ENCODE measurements at places on chromosomes 4 and X.

DNA sequence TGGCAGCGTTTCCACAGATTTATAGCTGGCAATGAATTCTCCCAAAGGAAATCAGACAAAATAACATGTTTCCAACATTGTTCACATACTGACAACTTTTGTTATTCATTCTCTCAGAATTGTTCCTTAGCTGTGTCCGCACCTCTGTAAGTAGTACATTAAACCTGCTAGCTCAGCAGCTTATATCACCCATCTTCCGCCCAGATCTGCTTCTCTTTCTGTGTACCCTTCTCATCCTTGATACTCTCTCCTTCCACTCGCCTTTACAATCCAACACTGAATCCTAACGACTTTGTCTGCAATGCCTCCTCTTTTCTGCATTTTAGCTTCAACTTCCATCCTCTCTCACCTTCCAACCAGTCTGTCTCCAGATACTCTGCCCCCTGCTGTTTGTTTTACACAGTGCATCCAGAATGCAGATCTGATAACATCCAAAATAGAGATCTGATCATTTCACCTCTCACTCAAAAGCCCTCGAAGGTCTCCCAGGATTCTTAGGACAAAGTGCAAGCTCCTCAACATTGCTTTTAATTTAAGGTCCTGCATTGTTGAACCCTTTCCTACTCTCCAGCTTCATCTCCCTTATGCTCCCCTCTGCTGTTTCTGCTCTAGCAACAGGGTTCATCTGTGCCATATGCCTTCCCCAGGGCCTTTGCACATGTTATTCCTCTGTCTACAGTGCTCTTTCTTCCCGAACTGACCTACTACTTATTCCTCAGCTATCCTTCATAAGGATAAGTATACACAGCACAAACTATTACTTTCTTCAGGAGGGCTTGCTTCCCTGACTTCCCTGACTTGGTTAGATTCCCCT is 67.3 kb upstream of the VBP1 start:
- no peak for DNase-seq

- no peak for DNase-seq
Measured at GRCh38 chr4:78584863-78585547, 33.4 kb downstream of the ANXA3 start.

DNA sequence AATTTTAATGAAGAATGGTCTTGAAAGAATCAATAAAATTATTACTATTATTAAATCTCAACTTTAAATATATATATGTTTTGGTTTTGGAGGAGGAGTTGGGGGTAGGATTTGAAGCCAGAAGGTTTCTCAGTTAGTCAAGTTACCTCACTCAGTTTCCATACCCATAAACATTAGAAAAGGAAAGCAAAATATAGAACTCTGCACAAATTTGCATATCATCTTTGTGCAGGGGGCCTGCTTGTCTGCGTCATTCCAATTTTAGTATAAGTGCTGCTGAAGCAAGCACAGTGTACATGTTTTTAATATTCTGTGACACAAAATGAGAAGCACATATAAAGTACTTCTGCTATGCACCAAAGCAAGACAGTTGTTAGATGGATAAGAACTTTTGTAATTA is 47.5 kb upstream of the SCRG1 start:
- no peak for DNase-seq

DNA sequence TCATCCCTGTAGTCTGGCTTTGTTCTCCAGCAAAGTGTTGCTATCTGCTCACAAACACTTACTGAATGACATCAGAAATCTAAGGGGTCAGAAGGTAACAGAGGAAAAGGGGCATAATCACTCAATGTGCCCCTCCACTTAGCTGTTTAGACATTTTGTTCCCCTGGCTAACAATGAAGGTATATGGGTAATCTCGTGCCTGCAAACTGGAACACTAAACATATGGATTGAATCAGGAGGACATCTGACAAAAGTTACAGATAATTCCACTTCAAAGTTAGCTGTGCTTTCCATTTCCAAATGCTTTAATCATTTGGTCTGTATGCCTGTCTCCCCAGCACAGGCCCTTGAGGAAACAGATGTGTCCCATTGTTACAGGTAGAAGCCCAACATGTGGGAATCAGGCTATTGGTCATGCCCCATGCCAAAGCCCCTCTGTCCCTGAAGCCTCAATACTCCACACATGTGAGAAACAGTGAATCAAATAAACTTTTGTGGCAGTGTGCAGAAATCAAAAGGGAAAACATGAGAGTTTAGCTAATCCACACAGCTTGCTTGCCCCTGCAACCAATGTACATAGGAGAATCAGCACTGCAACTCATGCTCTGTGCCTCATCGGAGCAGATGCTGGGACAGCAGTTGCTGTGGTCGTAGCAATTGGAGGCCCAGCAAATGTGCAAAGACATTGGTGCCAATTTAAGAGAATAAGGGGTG is 111.7 kb downstream of the RNF150 start:
- no peak for DNase-seq

DNA sequence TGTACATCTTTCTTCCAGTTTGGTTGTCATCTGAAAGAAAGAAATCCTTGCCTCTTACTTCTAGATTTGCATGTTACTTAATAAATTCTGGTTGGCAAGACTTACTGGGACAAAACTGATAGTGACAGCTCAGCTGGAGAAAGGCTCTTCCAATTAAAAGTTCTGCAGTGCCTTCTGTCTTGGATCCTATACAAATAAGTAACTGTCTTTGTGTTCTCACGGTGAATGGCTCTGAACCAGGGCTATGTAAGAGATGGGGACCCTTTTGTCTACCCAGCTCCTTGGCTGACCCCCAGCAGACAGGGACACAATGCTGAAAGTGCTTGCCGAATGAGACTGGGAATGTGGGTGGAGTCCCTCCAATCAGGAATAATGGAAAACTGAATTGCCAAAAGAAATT is 89.5 kb downstream of the AASDH start:
- no peak for DNase-seq

DNA sequence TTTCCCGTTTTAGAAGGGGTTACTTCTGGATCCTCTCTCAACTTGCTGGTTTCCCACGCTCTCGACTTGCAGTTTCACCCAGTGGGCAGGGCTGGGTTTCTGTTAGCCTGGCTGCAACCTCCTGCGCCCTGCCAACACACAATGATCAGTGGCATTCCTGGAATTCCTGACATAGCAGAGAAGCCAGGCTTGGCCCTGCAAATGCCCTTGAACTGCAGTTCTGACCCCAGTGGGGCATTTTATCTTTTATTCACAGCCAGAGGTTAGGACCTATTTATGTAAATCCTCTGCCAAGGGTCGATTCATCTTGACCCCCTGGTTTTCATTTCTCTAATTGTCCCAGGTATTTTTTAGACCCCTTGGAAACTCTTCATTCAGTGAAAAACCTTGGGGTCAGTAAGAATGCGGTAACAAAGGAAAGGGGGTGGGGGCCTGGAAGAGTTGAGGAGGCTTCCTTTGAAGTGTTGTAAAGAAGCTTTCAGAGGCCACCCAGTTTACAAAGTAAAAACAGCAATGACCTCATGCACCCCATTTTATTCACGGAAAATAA is 217.6 kb downstream of the ZNF674 start:
- DNase-seq, result no peak

DNA sequence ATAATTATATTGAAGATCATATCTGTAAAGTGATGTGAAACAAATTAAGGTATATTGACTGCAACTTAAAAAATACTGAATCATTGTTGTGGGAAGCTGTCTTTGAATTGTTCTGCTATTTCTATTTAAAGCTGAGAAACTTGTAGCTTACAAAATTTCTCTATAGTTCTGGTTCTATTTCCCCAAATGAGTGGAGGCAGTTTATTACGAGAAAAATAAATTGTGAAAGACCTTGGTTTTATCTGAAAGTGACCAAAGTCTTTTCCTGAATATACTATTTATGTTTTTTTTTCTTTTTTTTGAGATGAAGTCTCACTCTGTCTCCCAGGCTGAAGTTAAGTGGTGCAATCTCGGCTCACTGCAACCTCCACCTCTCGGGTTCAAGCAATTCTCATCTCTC is 165.4 kb downstream of the SH3BGRL start:
- no peak for DNase-seq

GRCh38 chr4:137678796-137679195 is 146.5 kb upstream of the PCDH18 start:
- DNase-seq, result no peak

DNA sequence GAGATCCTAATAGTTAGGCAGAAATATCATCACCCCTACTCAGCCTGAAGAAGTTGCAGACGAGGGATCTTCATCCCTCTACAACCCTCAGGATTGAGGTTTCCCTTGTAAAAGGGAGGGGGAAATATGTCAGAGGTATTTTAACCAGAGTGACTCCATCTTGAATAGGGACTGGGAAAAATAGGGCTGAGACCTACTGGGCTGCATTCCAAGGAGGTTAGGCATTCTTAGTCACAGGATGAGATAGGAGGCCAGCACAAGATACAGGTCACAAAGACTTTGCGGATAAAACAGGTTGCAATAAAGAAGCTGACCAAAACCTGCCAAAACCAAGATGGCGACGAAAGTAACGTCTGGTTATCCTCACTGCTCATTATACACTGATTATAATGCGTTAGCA is 17.5 kb downstream of the IL13RA2 start:
- no peak for DNase-seq

- DNase-seq, result no peak
Measured at GRCh38 chrX:21645886-21646285, 12.2 kb downstream of the KLHL34 start.

DNA sequence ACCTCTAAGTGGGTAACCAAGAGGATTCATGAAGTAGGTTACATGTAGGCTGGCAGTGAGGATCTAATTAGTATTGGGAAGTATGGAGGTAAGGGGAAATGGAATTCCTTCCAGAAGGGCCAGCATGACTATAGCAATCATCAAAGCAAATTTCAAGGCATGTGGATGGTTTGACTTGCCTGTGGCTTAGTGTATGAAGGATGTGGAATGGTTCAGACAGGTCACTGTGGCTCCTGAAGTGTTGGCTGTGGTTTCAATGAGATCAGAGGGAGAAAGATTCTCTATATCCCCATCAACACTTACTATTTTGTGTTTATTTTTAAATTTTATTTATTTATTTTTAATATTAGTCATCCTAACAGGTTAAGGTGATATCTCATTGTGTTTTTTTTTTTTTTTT is 121.6 kb upstream of the TBC1D9 start:
- no peak for DNase-seq

DNA sequence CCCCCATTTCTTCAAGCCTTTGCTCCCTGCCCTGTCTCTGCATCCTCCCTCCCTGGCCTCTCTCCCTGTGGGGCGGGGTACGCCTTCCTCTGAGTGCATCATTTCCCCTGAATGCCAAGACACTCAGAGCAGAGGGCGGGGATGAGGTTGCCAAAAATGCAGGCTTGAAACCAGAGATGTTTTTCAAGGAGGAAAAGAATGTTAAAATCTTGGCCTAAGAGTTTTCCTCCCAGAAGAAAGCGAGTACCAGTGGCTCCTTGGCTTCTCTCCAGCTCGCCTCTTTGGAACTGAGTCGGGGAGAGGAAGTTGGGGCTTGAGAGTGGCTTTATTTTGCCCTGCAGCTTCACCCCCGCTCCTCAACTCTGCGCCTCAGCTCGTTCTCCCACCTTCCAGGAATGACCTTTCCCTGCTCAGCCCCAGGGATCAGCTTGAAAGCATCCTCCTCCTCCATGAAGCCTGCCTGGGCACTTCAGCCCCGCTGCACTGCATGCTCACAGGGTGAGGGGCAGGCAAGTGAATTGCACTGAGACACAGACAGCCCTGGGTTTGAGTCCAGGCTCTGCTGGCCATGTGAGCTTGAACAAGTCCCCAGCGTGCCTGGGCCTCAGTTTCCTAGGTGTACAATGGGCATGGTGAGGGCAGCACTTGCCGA is 57.5 kb upstream of the SORCS2 start:
- peak; percentile 22 for DNase-seq

DNA sequence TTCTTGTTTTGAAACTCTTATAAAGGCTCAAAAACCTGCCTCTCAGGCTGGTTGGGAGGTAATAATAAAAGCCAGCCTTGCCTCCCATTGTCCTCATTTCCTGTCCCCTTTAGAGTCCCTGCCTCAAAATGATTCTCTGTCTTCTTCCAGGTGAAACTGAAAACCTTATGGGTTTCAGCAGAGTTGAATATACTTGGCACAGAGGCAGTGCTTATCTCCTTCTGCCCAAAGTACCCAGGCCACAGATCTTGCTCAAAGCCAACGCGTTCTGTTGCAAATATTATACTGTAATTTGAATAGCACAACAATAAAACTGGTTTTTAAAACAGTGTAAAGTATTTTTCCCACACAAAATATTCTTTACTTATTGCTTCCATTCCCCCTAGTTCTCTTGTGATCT is 183.1 kb upstream of the GIMD1 start:
- DNase-seq, result no peak

Measured in GDM1 (cell line).